LoVo (cell line): ENCODE measurements at places on chromosomes 7 and 10.

GRCh38 chr7:130227883-130228575 is 20.4 kb downstream of the SSMEM1 start:
- no peak for DNase-seq

GRCh38 chr7:140004672-140005071 is 58.1 kb downstream of the PARP12 start:
- no peak for DNase-seq

- no peak for DNase-seq
Observed at GRCh38 chr10:67770537-67770936, 67.5 kb downstream of the DNAJC12 start.

DNA sequence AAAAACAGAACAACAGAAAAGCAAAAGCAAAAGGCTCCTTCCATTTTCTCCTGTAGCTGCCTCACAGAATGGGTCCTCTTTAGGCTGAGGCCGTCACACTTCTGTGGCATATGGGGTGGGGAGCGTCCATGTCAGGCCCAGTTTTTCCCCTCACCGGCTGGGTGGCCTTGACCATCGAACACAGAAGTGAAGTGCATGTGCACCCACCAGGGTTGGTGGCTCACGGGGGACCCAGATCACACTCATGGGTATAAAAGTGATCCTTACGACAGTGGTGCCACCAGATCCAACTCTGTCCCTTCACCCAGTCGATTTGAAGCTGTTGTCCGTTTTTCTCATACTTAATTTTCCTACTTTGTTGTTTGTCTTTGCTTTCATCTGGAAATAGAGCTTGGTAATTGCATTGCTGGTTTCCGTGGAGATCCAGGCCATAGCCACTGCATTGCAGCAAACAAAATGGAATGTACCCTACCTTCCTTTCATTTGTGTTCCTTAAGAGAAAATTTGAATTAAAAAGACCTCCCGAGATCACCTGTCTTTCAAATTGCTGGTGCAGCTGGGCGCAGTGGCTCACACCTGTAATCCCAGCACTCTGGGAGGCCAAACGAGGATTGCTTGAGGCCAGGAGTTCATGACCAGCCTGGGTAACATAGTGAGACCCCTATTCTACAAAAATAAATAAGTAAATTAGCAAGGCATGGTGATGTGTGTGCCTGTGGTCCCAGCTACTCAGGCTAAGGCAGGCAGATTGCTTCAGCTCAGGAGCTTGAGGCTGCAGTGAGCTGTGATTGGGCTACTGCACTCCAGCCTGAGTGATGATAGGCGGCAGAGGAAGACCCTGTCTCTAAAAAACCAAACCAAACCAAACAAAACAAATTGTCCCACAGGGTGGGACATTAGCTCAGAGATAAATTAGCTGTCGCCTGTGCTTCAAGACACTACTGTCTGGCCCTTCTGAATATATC is 10.7 kb upstream of the GJD4 start:
- DNase-seq, result no peak

DNA sequence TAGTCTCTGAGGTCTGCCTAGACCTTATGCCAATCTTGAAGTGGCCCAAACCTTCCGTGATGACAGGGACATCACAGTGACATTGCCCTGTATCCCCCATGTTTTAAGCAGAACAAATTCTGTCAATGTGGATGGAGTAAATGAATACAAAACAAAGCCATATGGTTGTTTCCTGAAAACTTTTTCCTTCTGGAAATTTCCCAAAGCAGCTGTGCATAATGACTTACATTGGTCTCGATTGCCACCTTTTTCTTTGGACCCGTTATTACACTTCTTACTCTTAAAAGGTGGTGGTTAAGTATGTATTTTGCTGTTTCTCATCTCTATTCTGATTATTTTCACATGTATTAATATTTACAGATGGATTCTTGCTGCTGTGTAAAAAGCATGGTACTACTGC is 411.2 kb upstream of the KLF6 start:
- DNase-seq, result no peak

DNA sequence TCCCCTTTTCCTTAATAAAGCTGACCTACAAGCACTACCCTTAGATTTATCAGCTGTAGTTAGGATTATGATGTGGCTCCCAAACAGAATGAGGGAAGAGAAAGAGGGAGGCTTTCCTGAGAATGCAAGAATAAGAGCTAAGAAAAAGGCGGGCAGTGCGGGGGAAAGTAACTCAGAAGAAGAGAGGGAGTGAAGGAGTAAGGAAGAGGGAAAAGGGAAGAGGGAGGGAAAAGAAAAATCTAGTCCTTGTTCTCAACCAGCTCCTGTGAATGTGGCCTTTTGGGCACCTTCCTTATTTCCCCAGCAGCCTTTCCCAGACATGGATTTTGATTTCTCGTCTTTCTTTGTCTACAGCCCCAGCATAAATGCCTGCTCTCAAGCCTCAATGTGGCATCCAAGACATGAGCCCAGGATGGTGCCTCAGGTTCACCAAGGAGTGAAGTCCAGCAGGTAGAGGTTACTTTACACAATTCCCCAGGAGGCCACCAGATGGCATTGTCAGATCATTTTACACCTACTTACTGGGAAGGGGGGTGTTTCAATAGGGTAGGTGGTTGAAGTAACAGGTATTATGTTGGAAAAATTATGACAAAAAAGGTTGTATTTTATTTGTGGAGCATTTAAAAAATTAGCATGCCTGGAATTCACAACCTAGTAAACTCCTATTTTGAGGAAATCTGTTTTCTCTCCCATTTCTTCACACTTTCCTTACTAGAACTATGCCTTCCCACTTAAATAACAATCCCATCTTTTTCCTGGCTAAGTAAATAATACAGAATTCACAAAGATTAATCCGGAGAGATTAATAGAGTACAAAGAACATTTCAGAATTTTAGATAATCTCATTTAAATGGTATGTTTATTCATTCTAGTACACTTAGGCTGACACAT is 106.5 kb downstream of the HTR7 start:
- DNase-seq, result peak; percentile 55

GRCh38 chr10:13390604-13391522 is 42.8 kb upstream of the SEPHS1 start:
- DNase-seq, result no peak

- peak; percentile 66 for DNase-seq
Observed at GRCh38 chr10:104049504-104050250, 36.0 kb downstream of the COL17A1 start.

GRCh38 chr7:41955893-41956675 is 253.2 kb upstream of the INHBA start:
- DNase-seq, result peak; percentile 71

DNA sequence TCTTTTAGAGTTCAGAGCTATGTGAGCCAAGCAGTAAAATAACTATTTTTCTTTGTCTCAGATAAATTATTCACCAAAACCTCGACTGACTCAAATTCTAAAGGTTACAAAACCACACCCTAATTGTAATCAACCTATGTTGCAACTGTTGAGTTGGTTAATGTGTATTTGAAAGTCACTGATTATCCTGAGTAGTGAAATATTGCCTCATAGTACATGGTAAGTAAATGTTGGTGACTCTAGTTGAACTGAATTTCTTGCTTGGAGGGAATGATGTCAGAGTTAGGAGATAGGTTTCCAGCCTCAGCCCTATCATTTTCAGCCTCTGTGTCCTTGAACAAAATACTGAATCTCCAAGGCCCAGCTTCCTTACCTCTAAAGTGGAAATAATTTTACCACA is 3.0 kb upstream of the CYP2C18 start:
- DNase-seq, result peak; percentile 65

DNA sequence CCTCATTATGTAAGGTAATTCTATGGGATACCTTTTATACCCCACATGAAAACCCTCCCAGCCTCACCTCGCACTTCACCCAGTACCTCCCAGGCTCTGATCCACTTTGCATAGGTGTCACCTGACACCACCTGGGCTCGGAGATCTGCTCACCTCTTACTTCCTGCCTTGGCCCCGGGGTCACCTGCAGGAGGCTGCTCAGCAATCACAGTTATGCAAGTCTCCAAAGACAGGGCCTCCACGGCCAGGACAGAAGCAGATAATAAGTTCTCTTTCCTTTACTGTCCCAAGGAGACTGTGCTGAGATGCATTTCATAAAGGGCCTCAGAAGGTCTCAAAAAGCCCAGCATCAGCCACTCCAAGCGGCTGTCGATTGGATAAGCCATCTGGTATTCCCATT is 112.4 kb upstream of the PPP2R2D start:
- no peak for DNase-seq

DNA sequence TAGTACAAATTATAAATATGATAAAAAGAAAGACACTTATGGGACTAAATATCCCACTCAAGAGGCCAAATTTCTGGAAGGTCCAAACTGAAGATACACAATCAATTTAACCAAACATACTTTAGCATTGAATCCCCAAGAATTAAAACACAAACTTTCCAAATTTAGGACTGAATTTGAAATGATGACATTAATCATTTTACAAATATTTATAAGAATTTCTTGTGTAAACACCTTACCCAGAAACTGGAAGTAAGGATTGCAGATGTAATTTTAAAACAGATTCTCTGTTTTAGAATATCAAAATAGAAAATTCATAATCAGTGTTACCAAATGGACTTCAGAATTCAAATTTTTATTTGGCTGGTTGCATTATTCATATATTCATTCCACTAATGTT is 588.2 kb upstream of the KCND2 start:
- DNase-seq, result no peak

- no peak for DNase-seq
Observed at GRCh38 chr7:50189371-50189770, 96.3 kb upstream of the ZPBP start.

GRCh38 chr10:4947635-4948596 is 15.3 kb upstream of the AKR1C1 start:
- DNase-seq, result peak; percentile 86

GRCh38 chr7:108480311-108480710 is 24.1 kb upstream of the NRCAM start:
- no peak for DNase-seq

- DNase-seq, result no peak
Observed at GRCh38 chr10:131418681-131419080, 107.2 kb upstream of the TCERG1L start.

GRCh38 chr10:107618504-107618994 is 454.0 kb upstream of the SORCS1 start:
- DNase-seq, result no peak

GRCh38 chr7:17234030-17234397 is 64.4 kb upstream of the AHR start:
- peak; percentile 27 for DNase-seq

DNA sequence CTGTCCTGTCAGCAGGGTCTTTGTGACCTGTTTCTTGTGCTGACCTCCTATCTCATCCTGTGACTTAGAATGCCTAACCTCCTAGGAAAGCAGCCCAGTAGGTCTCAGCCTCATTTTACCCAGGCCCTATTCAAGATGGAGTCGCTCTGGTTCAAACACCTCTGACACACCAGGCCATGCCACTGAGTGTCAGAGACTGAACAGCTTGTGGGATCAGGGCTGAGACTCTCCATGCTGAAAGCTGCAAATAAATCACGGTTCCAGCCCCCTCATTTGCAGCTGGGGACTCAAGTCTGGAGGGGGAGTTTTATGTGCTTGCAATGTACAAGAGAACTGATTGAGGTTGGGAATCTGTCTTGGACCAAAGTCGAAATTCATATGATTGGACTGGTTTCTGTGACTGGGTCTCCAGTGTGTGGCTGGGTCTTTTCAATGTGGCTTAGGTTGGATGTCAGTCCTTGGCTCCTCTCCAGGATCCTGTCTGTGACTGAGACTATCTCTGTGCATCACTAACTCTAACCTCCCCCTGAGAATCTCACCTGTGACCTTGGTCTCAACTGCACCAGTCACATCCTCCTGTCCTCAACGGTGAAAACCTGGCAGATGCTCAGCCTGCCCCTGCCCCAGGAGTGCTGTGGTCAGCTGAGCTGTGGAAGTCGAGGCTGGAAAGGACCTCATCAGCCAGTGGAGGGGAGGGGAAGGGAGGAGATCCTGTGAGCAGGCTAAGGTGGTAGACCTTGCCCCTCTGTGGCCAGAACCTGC is 11.7 kb downstream of the PRF1 start:
- no peak for DNase-seq

DNA sequence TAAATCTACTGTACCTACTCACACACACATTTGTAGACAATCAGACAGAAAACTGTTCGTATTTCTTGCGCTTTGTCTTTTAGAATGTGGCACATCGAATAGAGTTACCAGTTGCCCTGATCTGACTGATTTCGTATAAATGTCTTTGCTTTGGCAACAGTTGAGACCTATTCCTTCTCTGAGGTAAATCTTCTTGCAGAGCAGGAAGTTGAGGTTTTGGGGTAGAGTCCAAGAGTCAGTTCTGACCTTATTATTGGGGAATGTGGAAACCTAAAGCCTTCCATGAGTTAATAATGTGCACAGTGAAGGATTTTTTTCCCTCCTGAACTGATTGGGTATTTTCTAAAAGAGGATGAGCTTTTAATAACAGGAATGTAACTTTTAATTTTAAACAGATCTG is 135.3 kb downstream of the KIAA1217 start:
- no peak for DNase-seq

DNA sequence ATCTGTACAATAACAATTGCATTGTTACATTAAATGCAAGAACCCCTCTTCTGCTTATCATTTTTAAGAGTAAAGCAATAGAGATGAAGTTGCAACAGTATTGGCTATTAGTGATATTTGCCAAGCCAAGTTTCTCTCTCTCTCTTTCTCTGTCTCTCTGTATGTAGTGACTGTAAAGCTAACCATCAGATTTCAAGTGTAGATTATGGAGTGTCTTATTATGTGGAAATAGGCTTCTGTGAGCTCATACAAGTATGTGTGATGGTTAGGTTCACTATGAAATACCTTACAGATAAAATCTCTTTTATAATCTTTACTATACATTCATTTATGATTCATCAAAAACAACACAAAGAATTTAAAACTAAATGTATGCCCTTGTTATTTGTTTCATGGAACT is 28.6 kb upstream of the NRP1 start:
- DNase-seq, result no peak

DNA sequence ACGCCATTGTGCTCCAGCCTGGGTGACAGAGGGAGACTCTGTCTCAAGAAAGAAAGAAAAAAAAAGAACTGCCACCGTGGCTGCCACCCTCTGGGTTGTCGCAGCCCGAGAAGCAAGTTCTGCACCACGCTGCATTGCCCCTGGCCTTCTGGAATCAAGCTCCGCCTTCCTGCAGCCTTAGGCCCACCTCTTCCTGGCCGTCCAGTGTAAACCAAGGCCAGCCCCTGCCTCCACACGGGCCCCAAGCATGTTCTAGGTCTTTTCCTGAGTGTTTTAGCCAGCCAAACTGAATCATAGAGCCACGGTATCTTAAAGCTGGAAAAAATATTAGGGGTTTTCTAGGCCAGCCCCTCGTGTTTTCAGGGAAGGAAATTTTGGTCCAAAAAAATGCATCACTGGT is 188.9 kb downstream of the CCDC3 start:
- DNase-seq, result no peak

DNA sequence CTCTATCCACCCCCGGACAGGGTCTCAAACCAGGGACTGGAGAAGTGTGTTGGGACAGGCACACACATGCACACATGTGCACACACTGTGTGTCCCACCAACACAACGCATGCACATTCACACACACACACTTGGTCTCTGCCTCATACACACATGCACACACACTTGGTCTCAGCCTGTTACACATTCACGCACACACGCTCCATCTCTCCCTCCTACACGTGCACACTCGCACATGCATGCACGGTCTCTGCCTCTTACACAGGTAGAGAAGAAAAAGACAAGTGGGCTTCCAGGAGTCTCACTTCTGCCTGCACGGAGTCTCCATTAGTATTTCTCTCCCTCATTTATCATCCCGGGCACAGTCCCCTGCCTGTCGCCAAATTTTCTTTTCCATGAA is 171.2 kb downstream of the EBF3 start:
- no peak for DNase-seq
